ENCODE measurements at places on chromosomes 16 and 17. TPM values are rescaled to one million over a fixed set of nuclear protein-coding genes. Genes with fewer than 3 reads are reported as not detected.

Gene GP1BA
- total RNA-seq = 0.39 TPM

- DNase-seq = no peak
- H3K36me3 ChIP-seq = no peaks in the 10 kb centered on the region
- H3K27ac ChIP-seq = no peak overlapping the region
These were observed 220.1 kb upstream of the SOX9 start for GRCh38 chr17:71900621-71901229.

GRCh38 chr17:17385491-17385890 is 82.3 kb downstream of the NT5M start:
- peaks cover 6% of the 10 kb centered on the region for H3K4me1 ChIP-seq
- no peak overlapping the region for H3K4me3 ChIP-seq
- H3K36me3 ChIP-seq = no peaks in the 10 kb centered on the region
- no peaks in the 10 kb centered on the region for H3K27me3 ChIP-seq

DNA sequence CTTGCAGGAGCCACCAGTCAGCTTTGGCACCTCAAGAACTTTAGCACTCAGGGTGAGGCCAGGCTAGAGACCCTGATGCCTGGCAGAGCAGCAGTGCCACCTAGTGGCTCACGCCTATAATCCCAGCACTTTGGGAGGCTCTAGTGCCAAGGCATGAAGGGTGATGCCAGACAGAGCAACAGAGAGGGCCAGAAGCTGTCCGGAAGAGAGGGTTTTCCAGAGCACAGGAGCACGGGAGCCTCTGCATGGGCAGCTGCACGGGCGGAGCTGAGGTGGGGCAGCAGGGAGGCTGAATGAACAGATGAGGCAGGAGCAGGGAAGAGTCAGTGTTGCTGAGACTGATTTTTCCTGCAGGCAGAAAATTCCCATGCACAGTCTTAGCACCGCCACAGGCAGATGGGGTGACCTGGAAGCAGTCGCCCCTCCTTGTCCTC is 38.9 kb downstream of the MYH3 start:
- H3K27ac ChIP-seq = no peak overlapping the region
- no peaks in the 10 kb centered on the region for H3K36me3 ChIP-seq

DNA sequence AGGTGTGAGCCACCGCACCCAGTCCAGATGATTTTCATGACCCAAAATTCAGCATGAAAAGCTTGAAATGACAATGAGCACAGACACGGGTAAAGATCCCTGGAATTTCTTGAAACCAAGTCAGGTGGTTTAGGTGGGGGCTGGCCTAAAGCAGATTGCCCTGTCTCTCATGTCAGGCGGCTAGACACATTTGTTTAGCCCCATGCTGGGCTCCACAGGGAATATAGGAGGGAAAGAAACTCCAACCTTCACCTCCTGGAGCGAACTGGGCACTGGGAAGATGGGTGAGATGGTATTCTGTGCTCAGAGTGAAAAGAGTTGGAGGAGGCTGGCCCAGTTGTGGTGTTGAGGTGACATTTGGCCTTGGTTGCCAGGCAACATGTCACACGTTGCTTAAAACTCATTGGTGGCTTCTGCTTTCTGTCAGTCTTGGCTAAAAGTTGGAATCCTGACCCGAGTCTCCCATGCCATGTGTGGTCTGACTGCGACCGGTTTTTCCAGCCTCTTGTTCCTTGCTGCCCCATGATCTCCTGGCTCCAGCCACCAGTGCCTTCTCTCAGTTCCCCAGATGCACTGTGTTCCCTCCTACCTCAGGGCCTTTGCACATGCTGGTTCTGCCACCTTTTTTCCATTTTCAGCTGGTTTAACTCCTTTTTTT is 113.7 kb downstream of the ABCC6 start:
- no peak overlapping the region for H3K4me3 ChIP-seq
- no peak overlapping the region for H3K27ac ChIP-seq
- H3K4me1 ChIP-seq = no peaks in the 10 kb centered on the region
- H3K27me3 ChIP-seq = no peaks in the 10 kb centered on the region

Gene CES1
- 19.9 TPM for total RNA-seq

GRCh38 chr17:41705271-41705991 is 6.7 kb upstream of the GAST start:
- H3K36me3 ChIP-seq = no peaks in the 10 kb centered on the region
- H3K4me3 ChIP-seq = no peak overlapping the region
- DNase-seq = no peak
- H3K27me3 ChIP-seq = no peaks in the 10 kb centered on the region
- H3K4me1 ChIP-seq = no peaks in the 10 kb centered on the region

DNA sequence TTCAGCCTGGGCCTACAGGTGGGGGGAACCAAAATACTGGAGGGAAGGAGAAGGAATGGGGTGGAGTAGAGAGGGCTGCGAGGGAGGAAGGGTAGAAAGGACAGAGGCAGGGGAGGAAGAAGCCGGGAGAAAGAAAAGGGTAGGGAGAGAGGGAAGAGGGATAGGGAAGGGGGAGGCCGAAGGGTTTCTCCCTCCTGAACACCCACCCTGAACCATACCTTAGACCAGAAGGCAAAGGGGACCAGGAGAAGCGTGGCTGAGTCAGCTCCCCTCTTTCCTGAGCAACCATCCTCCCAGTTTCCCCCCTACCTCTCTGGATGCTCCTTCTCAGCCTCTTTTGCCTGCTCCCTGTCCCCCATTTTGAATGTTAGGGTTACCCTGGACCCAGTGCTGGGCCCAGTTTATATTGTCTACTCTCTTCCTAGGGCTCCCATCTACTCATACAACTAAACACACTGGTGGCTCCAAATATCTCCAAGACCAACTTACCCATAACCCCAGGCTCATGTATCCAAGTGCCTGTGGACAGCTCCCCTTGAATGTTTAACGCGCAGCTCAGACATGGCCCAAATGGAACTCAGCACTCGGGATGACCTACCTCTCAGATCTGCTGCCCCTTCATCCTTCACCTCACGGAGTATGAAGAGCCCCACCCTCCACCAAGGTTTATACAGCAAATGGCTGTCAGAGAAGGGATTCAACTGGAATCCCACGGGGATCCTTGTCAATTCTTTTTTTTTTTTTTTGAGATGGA is 7.8 kb downstream of the TSPOAP1 start:
- no peaks in the 10 kb centered on the region for H3K36me3 ChIP-seq
- H3K4me3 ChIP-seq = no peak overlapping the region
- no peak overlapping the region for H3K27ac ChIP-seq
- H3K27me3 ChIP-seq = peaks cover 11% of the 10 kb centered on the region
- H3K4me1 ChIP-seq = peaks cover 12% of the 10 kb centered on the region
- no peak for DNase-seq

Gene EARS2
- 25.3 TPM for total RNA-seq

All from heart right ventricle (tissue), 16 donors.